T47D (cell line): ENCODE measurements at places on chromosomes 7 and 10.
A peak's percentile ranks its signal among the peaks of the same experiment; 100 is the strongest.

GRCh38 chr10:95567903-95568630 lies 6.9 kb upstream of the SORBS1 start:
- DNase-seq = peak; percentile 52

DNA sequence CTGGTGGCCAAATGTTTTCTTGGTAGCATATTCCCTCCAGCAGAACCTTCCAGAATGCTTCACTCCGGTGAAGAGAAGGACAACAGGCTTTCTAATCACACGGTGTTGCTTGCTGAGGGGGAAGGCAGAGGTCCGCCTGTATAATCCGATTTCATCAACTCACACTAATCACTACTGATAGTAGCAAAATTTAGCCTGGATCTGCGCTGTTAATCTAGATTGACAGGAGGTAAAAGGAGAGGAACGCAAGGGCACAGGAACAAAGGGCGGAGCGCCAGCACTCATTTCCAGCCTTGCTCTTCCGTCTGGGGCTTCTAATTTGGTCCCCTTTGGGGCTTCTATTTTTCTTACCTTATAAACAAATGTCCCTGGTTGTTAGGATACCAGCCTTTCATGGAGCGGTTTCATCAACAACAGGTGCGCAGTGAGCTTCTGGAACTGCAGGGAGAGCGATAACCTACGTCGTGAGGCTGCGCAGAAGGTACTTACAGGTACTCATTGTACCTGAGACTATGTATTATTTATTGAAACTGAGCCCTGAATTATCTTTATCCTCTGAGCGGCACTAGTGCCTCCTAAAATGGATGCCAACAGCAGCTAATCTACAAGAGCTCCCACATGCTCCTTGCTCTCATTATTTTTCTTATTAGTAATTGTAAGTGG lies 150.6 kb downstream of the CACNB2 start:
- DNase-seq = no peak

- no peak for DNase-seq
Observed at GRCh38 chr10:131079314-131079713, 232.2 kb downstream of the TCERG1L start.

DNA sequence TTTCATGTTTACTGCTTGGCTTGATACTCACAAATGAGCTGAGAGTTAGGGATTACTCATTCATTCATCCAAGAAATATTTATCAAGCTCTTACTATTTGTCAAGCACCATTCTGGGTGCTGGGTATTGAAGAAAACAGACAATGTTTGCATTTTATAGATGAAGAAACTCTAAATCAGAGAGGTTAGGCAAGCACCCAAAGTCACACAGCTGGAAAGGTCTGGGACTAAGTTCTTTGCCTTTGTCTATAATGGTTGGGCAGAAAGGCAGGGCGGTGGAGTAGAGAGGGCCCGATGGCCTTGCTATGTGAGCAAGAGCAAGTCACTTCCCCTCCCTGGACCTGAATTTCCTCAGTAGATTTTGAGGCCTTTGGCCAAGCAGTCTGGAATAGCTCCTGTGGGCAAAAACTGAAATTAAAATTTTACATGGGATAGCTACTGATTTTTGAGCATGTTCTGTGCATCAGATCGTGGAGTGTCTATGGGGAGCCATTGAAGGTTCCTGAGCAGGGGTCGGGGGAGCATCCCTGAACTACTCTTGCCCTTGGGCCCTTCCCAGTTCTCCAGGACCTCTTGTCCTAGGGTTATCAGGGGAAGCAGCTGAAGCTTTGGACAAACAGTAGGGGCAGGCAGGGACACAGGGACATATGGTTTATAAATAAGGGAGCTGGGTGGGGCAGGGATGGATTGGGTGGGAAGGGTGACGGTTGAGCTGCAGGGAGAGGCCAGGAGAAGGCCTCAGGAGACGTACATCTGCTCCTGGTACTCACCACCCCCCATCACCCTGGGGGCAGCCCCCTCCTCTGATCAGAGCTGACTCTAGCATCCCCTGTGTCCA lies 23.3 kb downstream of the AQP1 start:
- no peak for DNase-seq

- peak; percentile 82 for DNase-seq
Observed at GRCh38 chr7:141072548-141073172, 1.2 kb upstream of the TMEM178B start.

GRCh38 chr7:98727146-98727709 lies 110.1 kb downstream of the NPTX2 start:
- no peak for DNase-seq
